Esophagus muscularis mucosa (tissue), 4 donors: ENCODE measurements at places on chromosomes 2 and 18.

DNA sequence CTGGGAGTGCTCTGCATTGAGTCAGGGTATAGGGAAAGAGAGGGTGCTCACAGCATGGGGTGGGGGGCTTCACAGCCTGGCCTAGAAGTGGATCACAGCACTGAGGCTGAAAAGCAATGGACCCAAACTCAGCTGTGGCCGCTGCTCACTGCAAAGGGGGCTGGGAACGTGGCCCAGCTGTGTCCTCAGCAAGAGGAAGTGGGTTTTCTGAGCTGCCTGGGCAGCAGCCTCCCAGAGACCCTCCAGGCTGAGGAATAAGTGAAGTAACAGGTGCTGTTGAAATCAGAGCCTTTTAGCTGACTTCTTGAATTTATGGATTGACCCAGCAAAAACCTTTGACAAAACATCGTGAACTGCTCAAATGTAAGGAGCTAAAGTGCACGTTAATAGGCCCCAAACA is 35.2 kb downstream of the PTGR3 start:
- no peak overlapping the region for H3K27ac ChIP-seq
- no peaks in the 10 kb centered on the region for H3K36me3 ChIP-seq
- H3K4me3 ChIP-seq = no peak overlapping the region
- H3K4me1 ChIP-seq = peaks cover 9% of the 10 kb centered on the region
- H3K27me3 ChIP-seq = no peaks in the 10 kb centered on the region

- peaks cover 28% of the 10 kb centered on the region for H3K4me1 ChIP-seq
- H3K36me3 ChIP-seq = no peaks in the 10 kb centered on the region
- H3K27me3 ChIP-seq = no peaks in the 10 kb centered on the region
- DNase-seq = no peak
- peak overlapping the region; percentile 78 for H3K27ac ChIP-seq
Observed at GRCh38 chr2:9178110-9178903, 28.3 kb upstream of the ASAP2 start.

DNA sequence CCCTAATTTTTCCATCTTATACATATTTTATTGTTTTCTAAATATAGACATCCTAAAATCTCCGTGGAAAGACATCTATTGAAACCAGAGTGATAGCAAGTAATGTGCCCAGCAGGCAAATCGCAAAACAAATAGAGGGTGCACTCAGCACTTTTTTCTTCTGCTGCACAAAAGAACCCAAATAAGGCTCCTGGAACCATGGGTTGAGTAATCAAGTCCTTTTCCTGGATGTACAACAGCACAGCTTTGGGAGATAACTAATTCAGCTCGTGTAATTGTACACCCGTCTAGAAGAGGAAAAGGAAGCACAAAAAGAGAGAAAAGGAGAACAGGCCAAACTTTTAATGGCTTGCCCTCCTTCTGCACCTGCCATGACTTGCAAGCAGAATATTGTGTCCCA is 126.9 kb upstream of the TLK1 start:
- H3K4me3 ChIP-seq = no peak overlapping the region
- H3K27me3 ChIP-seq = no peaks in the 10 kb centered on the region
- DNase-seq = no peak
- H3K27ac ChIP-seq = no peak overlapping the region
- H3K4me1 ChIP-seq = peaks cover 7% of the 10 kb centered on the region

- peaks cover 8% of the 10 kb centered on the region for H3K4me1 ChIP-seq
- H3K27ac ChIP-seq = peak overlapping the region; percentile 20
Observed at GRCh38 chr18:36186461-36187192, 670 bp upstream of the MOCOS start.

DNA sequence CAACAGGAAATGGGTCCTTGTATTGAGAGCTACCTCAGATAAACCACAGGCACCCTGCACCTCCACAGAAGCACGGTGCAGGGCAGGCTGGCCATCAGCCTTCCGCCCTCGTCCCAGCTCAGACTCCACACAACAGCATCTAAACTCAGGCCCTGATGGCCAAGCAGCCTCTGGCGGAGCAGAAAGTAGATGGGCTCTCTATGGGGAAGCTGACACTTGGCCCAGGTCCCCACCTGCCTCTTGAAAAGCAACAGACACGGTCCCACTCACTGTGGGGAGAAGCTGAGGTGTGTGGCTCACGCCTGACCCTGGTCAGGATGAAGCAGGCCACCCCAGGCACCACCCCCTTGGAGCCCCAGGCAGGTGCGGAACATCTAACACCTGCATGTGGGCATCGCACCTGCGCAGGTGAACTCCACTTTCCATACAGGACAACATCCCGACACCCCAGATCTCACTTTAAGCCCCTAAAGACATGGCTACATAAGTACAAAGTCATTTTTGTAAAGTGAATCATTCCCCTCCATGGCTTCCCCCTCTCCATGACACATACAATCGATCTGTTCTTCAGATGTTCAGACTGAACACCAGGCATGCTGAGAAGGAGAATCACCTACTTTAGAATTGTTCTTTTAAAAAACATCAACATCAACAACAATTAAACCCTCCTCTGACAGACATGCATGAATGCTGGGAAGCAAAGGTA is 208.4 kb downstream of the ZBTB7C start:
- H3K27ac ChIP-seq = no peak overlapping the region
- no peak overlapping the region for H3K4me3 ChIP-seq
- no peak for DNase-seq
- H3K4me1 ChIP-seq = peaks cover 12% of the 10 kb centered on the region
- H3K36me3 ChIP-seq = no peaks in the 10 kb centered on the region
- no peaks in the 10 kb centered on the region for H3K27me3 ChIP-seq

- no peak overlapping the region for H3K4me3 ChIP-seq
- H3K36me3 ChIP-seq = no peaks in the 10 kb centered on the region
- DNase-seq = no peak
- no peak overlapping the region for H3K27ac ChIP-seq
Observed at GRCh38 chr2:156158808-156159207, 173.7 kb downstream of the NR4A2 start.

DNA sequence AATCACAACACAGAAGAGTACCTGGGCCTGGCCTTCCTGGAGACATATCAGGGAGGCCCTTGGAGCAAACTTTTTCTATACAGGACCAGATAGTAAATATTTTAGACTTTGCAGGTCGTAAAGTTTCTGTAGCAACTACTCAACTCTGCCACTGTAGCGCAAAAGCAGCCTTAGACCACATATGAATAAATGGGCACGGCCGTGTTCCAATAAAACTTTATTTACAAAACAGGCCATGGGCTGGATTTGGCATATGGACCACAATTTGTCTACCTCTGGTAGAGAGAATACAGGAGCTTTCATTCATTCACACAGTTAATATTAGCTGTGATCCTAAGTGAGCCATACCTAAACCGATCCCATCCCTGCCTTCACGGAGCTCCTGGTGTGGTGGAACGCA is 98.6 kb upstream of the CAB39 start:
- H3K36me3 ChIP-seq = no peaks in the 10 kb centered on the region
- no peak overlapping the region for H3K4me3 ChIP-seq
- H3K27ac ChIP-seq = no peak overlapping the region

GRCh38 chr2:117850015-117850414 is 35.5 kb downstream of the DDX18 start:
- H3K27me3 ChIP-seq = peaks cover 60% of the 10 kb centered on the region
- H3K4me1 ChIP-seq = no peaks in the 10 kb centered on the region
- no peak overlapping the region for H3K27ac ChIP-seq
- no peaks in the 10 kb centered on the region for H3K36me3 ChIP-seq

DNA sequence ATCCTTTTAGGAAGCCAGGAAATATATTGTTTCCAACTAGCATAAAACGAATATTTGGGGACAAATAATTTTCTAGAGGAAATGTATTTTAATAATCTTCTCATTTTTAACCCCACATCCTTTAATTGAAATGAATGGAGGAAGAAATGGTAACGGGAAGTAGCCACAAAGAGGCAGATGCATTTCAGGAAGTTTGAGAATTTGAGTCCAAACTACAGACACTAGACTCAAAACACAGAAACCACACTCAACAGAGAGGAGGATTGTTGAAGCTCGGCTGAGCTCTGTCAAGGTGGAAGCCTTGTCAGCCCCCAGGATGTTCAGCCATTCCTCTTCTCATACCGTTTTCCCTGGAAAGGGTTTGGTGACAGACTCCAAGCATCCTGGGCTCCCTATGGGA is 288.5 kb downstream of the NAPG start:
- no peaks in the 10 kb centered on the region for H3K27me3 ChIP-seq
- no peak for DNase-seq

GRCh38 chr2:226902041-226902966 is 66.5 kb downstream of the RHBDD1 start:
- no peak overlapping the region for H3K27ac ChIP-seq
- no peak for DNase-seq
- no peaks in the 10 kb centered on the region for H3K36me3 ChIP-seq
- no peaks in the 10 kb centered on the region for H3K4me1 ChIP-seq
- no peak overlapping the region for H3K4me3 ChIP-seq
- no peaks in the 10 kb centered on the region for H3K27me3 ChIP-seq
